ENCODE measurements at places on chromosomes 16 and 17. TPM values are rescaled to one million over a fixed set of nuclear protein-coding genes. Genes with fewer than 3 reads are reported as not detected.

CPNE7 gene
- 1.8 TPM for total RNA-seq

TPSD1 gene
- total RNA-seq = not detected

DNA sequence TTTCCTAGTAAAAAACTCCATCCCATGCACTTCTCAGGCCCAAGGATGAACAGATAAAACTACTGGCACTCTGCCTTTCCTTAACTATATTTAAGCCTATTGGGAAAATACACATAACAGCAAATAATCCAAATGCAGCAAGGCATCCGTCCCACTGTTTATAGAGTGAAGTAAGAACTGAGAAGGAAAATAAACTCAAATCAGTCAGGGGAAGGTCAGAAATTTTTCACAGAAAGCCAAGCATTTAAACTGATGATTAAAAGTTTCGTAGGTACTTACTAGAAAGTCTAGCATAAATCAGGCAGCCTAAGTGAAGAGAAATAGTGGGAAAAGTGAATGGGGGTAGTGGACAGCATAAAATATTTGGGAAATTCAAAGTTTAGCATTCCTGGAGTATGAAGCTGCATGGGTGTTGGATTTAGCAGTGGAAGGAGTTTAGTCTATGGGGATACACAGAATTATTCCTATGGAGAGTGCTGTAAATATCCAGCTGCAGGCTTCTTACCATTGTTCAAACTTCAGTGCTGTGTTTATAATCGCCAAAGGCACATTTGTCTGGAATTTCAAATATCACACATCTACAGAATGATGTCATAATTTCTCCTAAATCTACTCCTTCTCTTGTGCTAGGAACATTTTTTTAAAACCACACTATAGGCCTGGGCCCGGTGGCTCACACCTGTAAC is 1131.0 kb upstream of the GOT2 start:
- no peak for DNase-seq

DNA sequence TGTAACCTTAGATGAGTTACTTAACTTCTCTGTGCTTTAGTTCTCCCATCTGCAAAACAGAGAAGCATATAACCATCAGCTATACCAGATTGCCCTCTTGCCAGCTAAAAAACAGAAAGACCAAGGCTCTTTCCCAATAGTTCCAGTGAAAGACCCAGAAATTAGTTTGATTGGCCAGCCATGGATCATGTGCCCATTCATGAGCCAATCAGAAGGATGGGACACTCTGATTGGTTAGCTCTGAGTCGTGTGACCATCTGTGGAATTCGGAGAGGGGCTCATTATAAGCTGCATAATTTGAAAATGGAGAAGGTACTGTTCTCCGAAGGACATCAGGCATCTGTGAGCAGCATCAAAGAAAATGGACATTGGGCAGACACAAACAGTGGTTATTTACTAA is 155.2 kb downstream of the ABCC12 start:
- no peak for DNase-seq

GRCh38 chr17:38587203-38587602 is 18.5 kb downstream of the SRCIN1 start:
- no peak for DNase-seq

- no peak for DNase-seq
Measured at GRCh38 chr17:53420035-53420641, 402.6 kb upstream of the KIF2B start.

- DNase-seq = no peak
Measured at GRCh38 chr17:2240541-2240940, 63.0 kb downstream of the SMG6 start.

Data from CD8-positive, alpha-beta T cell (primary cell).